Stimulated activated CD4-positive, alpha-beta T cell treated with anti-CD3 and anti-CD28 coated beads, TNF-alpha, amount 100 ng/mL, for 48 hours (primary cell): ENCODE measurements at places on chromosomes 1 and 21.

- no peak for DNase-seq
These were observed 23.5 kb downstream of the TRIM67 start for GRCh38 chr1:231185391-231185790.

- no peak for DNase-seq
These were observed 286.2 kb upstream of the POU3F1 start for GRCh38 chr1:38332649-38333310.

DNA sequence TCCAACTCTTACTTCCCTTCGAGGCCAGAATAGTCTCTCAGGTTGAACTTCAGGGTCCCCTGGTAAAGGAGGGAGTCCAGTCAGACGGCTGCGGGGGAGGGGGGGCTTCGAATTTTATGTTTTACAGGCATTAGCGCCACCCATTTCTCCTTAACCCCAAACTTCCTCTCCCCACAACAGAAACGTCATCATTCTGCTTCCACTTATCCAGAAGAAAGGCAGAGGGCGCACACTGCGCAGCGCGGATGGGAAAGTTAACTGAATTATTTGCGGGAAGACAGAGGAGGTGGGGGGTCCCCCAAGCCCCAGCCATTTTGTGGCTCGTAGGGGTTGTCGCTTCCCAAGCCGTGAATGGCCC lies 529 bp upstream of the PRMT2 start:
- DNase-seq: no peak

- DNase-seq: no peak
These were observed 7.7 kb downstream of the TLR5 start for GRCh38 chr1:223135176-223135942.

DNA sequence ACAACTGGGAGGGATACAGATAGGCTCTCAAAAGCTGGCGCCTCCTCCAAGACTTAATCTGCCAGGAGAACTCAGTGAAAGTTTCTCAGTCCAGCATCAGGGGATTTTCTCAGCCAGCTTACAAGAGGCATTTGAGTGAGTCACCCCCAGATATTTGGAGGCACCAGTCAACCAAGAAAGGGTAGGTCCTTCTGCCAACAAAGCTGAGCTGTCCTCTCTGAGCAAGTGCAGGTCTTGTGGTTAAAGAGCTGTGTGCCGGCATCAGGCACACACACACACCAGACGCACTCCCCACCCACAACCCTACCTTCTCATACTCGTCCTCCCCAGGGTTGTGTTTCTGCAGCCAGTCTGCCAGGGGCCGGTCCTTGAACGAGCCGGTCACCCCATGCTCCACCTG lies 27.0 kb upstream of the PPP1R15B start:
- no peak for DNase-seq

DNA sequence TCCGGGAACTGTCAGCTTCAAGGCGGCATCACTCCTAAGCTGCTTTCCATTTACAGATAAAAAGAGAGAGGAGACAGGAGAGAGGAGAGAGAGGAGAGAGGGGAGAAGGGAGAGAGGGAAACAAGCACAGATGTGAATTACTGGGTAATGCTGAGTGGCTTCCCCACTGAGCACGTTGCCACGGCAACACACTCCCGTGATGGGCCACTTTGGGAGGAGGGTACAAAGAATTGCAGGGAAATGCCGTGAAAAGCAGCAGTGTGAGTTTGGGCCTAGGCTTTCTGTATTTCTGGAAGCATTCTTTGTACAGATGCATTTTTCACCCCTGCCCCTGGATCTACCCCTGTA lies 128.0 kb upstream of the IRF2BP2 start:
- DNase-seq: no peak

GRCh38 chr1:244826712-244827111 lies 8.7 kb upstream of the COX20 start:
- DNase-seq: no peak

DNA sequence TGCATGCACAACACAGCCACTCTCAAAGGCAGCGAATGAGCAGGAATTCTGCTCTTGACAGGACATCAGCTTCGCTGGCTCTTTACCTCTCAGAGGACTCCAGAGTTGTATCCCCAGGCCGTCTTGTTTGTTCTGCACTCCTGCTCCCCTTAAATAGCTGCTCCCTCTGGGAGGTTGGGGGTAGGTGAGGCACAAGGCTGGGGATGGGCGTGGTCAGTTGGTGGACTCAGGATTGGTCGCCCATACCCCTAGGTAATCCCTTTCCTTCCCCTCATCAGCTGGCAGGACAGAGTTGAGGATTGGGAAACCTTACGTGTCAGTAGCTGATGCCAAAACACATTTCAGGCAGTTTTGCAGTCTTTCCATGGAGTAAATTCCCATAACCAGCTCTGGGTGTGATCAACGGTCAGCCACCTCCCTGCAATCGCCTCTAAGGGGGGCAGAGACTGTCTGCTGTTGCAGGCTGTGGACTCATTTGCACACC lies at the start of gene PLA2G2A:
Gene PLA2G2A, minus strand, starts transcription at position 125 of the 484 bp plus-strand sequence. CDS start 845 bp downstream, outside the sequence.
- DNase-seq: no peak

DNA sequence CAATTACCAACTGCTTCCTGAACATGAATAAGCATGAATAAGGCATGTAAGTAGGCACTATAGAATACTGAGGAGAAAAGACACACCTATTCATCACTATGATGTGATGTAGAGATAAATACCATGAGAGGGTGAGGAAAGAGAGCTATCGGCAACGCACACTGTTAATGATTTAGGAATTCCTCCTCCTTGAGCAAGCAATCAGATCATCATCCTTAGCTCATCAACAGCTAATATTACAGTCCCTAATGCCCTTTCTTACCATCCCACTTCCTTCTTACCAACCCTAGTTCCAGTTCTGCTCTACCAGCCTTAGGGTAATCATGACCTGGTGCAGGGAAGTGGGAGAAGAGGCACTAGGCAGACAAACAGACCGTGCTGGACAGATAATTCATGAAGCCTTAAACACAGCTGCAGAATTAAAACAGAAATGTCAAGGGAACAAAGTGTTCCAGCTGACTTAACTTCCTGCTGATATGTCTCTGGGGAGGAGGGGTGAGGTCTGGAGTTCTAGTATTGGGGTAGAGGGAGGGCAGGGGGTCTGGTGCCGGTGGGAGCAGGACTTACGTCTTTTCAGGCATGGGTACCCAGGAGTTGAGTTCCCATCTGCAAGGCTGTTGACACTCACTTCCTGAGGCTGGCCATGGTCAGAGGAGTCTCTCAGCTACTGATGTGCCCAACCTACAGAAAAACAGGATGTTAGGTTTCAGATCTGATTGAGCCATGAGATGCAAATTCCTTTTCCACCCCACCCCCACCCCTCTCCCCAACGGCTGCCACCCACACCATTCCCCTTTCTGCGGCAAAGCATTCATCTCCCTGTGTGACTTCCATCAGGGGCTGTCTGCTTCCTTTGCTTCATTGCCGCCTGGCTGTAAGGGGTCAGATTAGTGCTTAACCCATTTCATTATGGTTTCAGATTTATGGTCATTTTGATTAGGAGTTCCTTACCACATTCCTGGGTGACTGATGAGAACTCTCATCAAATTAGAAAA lies 12.6 kb upstream of the RCSD1 start:
- DNase-seq: no peak
